IMR-90 (cell line): ENCODE measurements at places on chromosomes 3 and 15.
A peak's percentile ranks its signal among the peaks of the same experiment; 100 is the strongest.

GRCh38 chr15:69096196-69096595, 64.2 kb upstream of the GLCE start:
- DNase-seq, result no peak

- no peak for DNase-seq
Observed at GRCh38 chr3:61617651-61618050, 56.3 kb downstream of the PTPRG start.

- no peak for DNase-seq
Observed at GRCh38 chr3:135131290-135131689, 336.2 kb downstream of the EPHB1 start.

DNA sequence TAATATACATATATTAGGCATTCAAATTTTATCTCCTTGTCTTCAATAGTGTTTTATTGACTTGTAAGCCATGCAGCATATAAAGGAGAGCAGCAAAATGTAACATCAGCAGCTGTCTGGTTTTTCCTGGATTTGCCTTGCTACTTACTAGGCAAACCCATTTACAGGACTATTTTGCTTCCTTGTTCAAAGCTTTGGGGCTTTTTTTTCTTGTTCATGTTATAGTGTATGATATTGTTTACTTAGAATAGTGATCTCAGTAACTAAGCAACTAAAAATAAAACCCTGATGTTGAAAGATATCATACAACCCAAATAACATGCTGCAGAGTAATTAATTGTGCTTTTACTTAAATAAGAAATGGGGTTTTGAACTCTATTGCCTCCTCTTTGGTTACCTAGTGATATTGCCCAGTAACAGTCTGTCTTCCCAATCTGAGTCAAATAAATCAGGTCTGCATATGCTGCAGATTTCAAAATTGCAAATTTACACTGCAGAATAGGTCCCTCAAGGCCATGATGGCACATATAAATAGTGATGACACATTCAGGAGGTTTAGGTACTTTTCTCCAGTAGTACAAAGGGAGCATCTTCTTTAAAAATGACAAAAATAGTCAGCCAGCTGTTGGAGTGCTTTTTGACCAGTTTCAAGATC, 578.1 kb upstream of the NECTIN3 start:
- peak; percentile 8 for DNase-seq

DNA sequence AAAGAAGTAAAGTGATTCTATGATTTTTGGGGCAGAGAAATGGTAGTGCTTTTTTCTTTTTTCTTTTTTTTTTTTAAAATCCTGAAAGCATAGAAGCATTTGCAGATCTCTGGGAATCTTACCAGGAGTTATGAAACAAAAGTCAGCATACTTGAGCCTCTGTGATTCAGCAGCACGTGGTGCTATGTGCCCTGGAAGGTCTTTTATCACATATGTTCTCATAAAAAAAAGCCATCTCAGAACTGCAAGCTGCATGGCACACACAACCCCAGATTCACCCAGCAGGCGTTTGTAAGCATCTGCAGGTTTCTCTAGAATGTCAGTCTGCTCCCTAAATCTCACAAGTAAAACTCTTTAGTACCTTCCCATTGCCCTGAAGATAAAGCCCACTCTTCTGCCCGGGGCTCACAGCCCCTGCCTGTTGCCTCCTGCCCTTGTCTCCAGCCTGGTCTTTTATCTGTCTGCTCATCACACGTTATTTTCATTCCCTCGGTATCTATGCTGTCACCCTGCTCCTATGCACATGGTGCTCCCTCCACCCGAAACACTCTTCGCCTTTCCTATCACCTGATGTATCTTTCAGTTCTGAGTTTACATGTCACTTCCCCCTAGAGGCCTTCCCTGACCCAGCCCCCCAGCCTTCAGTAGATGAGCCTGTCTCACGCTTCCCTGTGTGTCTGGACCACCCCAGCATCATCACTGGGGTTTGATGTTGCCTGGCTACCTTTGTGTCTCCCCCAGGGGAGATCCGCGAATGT, 72.4 kb downstream of the CHDH start:
- DNase-seq, result peak; percentile 89
